ENCODE measurements at places on chromosomes 6 and 20.

- no peak for DNase-seq
Observed at GRCh38 chr6:79416931-79417330, 120.3 kb downstream of the LCA5 start.

DNA sequence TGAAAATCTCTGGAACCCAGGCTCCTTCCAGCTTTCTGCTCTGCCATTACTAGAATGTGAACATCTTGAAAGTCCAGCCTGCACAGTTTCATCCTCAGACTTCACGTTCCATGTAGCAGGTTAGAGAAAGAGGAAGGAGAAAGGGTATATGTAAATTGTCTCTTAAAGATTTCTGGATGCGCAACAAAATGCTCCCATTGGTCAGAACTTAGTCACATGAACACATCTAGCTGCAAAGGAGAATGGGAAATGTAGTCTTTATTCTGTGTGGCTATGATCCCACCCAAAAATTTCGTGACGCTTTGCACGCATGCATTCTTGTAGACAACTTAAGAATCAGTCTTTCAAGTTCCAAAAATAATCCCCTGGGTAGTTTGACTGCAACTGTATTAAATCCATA is 46.4 kb upstream of the CHD6 start:
- DNase-seq, result no peak

- no peak for DNase-seq
Observed at GRCh38 chr6:15922510-15923250, 206.2 kb upstream of the MYLIP start.

DNA sequence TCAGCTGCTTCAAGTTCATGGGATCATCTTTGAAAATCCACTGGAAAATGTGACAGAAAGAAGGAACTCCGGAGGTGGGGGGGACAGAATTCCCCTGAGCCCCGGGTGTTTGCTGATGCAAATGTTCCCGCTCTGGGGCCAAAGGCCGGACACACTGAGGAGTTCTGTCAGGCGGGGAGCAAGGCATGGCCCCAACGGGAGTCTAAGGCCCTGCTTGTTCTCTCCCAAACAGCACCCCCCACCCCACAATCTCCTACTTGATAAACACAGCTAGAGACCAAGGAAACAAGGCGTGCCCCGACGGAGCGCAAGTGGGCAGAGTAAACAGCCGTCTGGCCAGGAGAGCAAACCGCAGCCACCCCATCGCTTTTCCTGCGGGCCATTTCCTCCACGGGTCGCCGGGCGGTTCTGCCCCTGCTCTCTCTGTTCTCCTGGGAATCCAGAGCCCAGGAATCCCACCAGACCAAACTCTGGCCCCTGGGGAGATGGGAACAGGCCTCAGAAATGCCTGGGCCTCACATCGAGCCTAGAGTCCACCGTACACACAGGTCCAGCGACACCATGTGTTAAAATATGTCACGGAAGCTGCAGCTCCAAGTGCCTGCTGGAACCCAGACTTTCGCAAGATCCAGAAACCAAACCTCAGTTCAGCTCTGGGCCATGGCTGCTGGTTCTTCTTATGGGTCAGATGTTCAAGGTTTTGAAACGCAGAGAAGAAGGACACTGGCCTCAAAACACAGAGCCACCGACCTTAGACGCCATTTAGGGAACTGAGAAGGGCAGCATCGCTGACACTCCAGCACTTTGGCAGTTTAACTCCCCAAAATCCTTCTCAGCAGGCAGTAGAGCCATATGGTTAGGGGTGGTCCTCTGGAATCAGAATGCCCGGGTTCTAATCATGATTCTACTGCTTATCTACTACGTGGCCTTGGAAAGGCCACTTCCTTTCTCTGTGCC is 104.2 kb downstream of the PREX1 start:
- no peak for DNase-seq

DNA sequence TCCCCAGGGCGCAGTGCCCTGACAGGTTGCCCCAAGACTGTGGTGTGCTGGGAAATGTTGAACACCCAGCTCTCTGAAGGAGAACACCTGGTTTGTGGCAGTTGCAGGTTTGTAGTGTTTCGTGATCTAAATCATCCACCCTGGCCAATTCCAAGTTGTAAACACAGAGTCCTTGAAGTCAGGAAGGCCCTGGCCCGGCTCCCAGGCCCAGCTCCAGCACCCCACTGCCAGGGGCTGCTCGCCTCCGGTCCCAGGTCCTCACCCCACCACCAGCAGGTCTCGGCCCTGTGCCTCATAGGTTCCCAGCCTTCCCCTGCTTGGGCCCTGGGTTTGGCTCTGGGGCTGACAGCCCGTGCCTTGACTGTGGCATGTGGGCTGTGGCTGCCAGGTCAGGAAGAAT is 121.4 kb upstream of the MLN start:
- DNase-seq, result no peak

GRCh38 chr6:129677620-129678325 is 32.2 kb downstream of the ARHGAP18 start:
- no peak for DNase-seq

- no peak for DNase-seq
Observed at GRCh38 chr20:45448270-45448669, 21.3 kb upstream of the WFDC2 start.

DNA sequence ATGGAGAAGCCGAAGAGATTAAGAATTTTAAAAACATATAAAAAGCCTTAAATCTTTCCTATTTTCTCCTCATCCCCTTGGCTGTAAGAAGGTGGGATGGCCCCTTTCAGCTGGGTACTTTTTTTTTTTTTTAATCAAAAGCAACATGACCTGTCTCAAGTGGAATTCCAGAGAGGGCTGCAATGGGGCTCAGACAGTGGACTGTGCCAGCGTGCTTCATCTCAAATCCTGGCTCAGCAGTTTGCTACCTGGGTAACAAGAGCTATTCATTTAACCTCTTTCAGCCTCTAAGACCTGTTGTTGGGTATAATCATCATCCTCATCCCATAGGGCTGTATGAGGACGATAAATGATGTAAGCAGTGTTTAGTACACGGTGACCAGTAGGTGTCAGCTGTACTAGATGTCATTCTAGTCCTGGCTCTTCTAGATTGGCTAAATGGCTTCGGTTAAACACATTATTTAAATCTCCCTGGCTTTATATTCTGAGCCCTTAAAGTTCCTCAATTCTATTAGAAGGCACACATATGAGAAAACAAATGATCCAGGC is 6.9 kb upstream of the PPP1R3G start:
- no peak for DNase-seq

All from CD4-positive, alpha-beta T cell treated with Interleukin-12 subunit alpha and Interleukin-12 subunit beta, for 1 hour (primary cell).